ENCODE measurements at places on chromosomes 1 and 21.

DNA sequence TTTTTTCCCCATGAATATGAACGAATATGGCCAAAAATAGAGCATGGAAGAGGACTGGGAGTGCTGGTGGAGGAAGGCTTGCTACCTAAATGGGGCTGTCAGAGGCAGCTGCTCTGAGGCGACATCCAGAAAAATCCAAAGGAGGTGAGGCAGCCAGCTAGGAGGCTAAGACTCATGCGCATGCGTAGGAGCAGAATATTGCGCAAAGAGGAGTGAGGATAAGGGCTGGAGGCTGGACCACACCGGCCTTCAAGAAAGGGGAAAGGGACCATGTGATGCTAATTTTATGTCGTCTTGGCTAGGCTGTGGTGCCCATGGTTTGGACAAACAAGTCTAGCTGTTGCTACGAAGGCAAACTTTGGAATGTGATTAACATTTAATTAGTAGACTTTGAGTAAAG, 30.5 kb downstream of the HEYL start:
- no peak for DNase-seq

DNA sequence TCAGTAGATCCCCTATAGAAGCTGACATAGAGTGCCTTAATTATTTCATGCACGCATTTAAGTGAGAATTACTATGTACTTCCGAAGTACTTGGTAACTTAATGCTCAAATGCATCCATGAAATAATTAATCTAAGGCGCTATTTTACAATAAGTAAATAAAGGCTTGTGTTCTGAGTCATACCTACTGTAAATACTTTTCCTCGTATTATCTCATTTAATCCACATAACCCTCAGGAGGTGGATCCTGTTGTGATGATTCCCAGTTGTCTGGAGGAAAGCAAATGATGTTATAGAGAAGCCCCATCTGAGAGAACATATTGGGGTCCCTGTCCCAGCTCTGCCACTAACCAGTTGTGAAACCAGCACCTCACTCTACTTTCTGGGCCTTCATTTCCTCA, 16.4 kb downstream of the SUSD4 start:
- no peak for DNase-seq

GRCh38 chr1:3013371-3014049, 7.8 kb upstream of the ACTRT2 start:
- no peak for DNase-seq

DNA sequence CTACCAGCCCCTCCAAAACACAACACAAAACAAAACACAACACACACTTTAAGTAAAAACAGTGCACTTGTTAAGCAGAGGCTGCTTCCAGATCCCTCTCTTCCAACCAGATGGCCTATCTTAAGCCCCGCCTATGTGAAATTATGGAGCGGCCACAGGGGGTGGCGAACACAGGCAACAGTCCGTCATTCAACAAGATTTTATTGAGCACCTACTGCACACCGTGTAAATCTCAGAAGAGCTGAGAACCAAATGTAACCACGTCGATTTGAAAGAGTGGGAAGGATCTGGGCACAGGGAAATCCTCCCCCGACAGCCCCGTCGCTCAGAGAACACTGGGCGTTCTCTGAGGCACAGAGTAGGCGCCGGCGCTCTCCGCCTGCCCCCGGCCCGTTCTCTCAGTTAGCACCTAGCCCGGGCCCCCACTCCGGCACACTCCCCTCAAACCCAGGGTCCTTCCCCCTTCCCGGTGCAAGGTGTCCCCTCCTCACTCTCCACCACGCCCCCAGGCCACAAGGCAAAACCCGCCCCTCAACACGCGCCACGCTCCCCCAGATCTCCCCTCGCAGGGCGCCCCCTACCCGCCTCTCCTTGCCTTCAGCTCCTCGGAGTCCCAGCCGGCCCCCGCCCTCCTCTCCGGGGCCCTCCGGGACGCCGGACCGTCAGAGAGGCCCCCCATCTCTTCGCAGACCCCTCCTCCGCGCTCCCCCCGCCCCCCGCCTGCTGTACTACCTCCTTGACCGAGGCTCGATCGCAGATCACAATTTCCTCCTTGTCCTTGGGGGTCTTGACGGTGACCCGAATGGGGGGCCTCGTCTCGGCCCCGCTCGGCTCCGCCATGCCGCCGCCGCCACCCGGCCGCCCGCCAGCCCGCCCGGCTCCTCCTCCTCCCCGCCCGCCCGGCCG, 483 bp downstream of the UBQLN4 start:
- DNase-seq = peak; percentile 63

GRCh38 chr1:191912517-191912916, 245.7 kb upstream of the RGS18 start:
- DNase-seq = no peak

DNA sequence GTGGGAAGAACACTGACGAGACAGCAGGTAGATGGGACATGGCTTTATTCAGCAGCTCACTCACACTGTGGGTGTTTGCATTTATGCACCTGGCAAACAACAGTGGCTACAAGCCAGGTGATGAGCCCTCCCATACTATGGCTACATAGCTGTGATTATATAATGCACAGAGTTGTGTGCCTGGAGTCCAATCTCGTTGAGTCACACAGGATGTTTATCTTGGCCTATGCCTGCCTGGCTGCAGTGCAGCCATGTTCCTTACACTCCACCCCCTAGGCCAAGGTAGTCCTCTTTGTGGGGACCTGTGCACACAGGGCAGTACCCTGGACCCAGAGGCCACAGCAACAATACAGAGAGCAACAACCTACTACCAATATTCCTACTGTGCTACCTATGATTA, 1643.8 kb downstream of the MRPL39 start:
- DNase-seq = no peak

- no peak for DNase-seq
Observed at GRCh38 chr21:46122758-46123683, 25.1 kb downstream of the COL6A2 start.

DNA sequence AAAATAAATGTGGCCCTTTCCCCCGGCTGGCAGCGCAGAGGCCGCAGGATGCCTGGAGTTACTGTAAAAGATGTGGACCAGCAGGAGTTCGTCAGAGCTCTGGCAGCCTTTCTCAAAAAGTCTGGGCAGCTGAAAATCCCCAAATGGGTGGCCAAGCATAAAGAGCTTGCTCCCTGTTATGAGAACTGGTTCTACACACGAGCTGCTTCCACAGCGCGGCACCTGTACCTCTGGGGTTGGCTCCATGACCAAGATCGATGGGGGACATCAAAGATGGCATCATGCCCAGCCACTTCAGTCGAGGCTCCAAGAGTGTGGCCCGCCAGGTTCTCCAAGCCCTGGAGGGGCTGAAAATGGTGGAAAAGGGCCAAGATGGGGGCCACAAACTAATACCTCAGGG, 95.9 kb downstream of the LRIG2 start:
- DNase-seq = no peak

GRCh38 chr1:179788259-179788658, 45.2 kb downstream of the FAM163A start:
- DNase-seq = no peak

GRCh38 chr1:179702946-179703539, 40.0 kb upstream of the FAM163A start:
- no peak for DNase-seq

- no peak for DNase-seq
Observed at GRCh38 chr1:174114788-174115448, 44.4 kb upstream of the RABGAP1L start.

DNA sequence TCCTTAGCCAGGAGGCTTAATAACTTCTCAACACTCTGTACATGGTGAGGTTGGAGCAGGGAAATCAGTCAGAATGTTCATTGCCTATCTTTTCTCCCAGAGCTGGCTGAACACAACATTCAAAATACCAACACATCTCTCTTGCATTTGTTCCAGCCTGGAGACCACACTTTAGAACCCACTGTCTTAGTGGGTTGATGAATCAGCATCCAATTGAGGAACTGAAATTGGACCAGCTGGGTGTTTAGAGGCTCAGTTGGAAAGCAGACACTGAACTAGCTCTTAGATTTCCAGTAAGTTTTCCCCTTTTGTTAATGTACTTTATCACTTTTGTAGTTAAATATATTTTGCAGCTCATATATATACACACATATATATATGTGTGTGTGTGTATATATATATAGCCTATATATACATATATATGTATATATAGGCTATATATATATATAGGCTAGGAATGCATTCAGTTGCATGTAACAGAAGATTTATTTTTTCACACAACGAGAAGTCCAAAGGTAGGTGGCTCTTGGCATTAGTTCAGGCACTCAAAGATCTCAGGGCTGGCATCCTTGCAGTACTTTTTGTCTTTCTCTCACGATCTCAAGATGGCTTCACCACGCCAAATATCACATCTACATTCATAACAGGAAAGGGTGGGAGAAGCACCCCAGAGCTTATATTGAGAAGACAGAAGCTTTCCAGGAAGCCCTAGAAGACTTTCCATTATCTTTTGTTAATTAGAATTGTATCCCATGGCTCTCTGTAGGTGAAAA, 35.0 kb upstream of the HUNK start:
- no peak for DNase-seq

DNA sequence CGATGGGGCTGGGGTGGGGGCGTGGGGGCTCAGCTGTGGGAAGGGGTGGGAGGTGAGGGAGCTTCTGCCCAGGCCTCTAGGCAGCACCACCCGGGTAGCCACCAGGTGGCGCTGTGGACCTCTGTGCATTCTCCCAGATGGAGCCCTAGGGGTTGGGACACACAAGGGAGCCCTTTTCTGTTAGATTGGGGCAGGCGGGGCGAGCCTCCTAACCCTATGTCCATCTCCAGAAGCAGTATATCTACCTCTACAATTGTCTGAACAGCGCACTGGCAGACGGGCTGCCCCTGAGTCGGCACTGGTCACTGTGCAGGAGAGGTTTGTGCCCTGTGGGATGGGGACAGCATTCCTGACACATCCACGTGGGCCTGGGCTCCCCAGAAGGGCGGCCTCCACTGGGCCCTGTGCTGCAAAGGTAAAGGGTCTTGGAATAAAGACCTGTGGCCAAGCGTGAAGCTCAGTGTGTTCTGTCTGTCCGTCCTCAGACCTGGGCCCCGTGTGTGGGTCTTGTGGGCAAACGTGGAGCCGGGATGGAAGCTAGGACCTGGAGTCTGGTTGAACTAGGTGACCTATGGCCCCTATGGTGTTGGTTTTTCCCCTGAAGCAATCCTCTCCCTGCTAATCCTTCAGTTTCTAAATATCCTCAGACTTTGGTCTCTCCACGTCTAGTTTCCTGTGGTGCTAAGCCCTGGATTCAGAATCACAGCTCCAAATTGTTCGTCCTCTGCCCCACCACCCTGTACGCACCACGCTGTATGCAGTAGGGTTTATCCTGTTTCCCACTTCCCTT, 4.4 kb upstream of the LGR6 start:
- peak; percentile 44 for DNase-seq

DNA sequence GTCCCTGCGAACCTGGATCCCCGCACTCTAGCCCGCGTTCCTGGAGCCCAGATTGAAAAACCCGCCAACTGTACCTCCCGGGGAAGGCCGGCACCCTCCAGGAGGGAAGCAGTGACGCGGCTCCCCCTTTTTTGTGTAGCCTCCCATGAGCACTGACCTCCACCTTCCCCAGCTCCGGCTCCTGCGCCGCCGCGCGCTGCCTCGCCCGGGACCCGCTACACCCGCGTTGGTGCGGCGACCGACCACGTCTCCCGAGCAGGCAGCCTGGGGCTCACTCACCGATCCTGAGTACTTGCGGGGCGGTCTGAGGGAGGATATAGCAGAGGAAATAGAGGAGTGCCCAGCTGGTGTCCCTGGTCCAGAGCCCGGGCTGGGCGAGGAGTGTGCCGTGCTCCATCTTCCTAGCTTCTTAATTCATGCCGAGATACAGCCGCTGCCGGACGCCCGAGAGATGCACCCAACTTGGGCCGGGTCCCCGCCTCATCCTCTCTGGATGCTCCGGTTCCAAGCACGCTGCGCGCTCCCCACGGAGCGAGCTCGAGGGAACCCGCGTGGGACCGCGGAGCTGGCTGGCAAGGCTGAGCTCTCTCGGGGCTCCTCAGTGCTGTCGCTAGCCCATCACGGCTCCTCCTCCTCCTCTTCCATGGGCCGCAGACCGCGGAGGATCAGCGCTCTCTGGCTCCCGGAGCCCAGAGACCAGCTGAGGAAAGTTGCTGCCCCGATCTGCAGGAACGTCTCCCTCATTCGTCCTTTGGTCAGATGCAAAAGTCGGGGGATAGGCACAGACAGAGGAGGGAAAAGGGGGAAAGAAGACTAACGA, 482 bp downstream of the GRIK1 start:
- DNase-seq = no peak

GRCh38 chr1:201108614-201109013, 3.6 kb downstream of the CACNA1S start:
- DNase-seq = no peak

GRCh38 chr1:64691626-64692025, 53.2 kb upstream of the RAVER2 start:
- DNase-seq = no peak

GRCh38 chr1:56978819-56979218, 13.0 kb upstream of the C8B start:
- DNase-seq = no peak

DNA sequence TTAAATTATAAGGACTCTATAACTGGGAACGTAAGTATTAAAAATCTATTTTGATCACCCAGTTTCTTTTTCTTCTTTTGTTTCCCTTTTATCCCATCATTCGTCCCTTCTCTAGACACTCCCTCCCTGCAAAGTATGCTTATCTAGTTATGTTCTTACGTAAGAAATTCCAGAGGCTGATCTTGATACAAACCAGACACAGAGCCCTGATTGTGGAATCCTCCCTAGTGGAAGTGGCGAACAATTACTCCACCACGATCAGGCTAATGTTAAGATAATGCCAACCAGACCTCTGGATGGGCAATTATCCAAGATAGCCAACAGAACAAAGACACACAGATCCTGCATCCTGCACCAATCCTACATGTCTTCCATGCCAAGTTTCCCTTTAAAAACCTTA, 1557.4 kb downstream of the PLA2G4A start:
- no peak for DNase-seq

DNA sequence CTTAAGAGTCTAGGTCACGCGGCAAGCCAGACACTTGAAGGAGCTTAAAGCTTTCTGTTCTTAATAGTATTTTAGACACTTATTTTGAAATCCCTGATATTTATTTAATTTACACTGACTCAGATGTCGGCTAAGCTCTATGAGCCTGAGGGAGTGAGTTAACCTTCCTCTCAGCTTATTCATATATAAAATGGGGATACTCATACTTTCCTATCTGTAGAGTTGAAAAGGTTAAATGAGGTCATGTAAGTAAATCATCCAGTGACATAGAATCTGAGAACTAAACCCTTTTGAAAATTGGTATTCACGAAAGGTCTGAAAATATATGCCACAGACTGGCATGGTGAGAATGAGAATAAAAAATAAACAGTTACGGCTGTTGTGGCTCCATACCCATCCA, 1.4 kb upstream of the GPR161 start:
- DNase-seq = no peak

DNA sequence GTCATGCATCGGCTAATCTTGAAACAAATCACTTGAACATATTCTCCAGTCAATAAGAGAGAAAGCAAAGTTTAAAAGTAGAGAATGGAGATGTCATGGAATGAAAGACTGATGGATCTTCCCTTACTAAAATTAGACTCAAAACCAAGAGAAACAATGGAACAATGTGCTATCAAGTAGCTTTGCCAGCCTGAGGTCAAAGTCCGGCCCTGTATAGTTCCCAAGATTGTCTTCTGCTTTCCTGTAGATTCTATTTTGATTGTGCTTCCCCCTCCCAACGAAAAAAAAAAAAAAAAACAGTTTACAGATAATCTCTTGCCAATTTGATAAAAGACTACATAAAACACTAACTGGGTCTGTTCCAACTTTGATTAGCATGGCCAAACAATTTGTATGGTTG, 40.8 kb upstream of the KIRREL1 start:
- no peak for DNase-seq

- DNase-seq = no peak
Observed at GRCh38 chr1:16212251-16212961, at the start of gene ARHGEF19. ARHGEF19 (minus strand) TSS chr1:16212652; CDS start chr1:16209054, 3,598 bp downstream.

- DNase-seq = no peak
Observed at GRCh38 chr1:58065520-58065919, 481.0 kb downstream of the OMA1 start.

GRCh38 chr1:200738949-200739651, 407 bp downstream of the CAMSAP2 start:
- DNase-seq = peak; percentile 87

All from hindlimb muscle (tissue), 1 donor.